ENCODE measurements at places on chromosomes 7 and 10. TPM values are rescaled to one million over a fixed set of nuclear protein-coding genes. Genes with fewer than 3 reads are reported as not detected.

The POLD2 gene
- total RNA-seq, result 90.9 TPM

The C7orf33 gene
- not detected for total RNA-seq

The CYP17A1 gene
- total RNA-seq, result not detected

The MKI67 gene
- 18.2 TPM for total RNA-seq

The SOSTDC1 gene
- not detected for total RNA-seq

Measured in hair follicular keratinocyte (primary cell).